ENCODE measurements at places on chromosomes 5 and 9.

- DNase-seq = no peak
Measured at GRCh38 chr5:94788527-94788926, 170.1 kb downstream of the SLF1 start.

- no peak for DNase-seq
Measured at GRCh38 chr9:77293949-77294348, 116.6 kb downstream of the VPS13A start.

- DNase-seq = no peak
Measured at GRCh38 chr9:91066856-91067255, 265.2 kb downstream of the SYK start.

DNA sequence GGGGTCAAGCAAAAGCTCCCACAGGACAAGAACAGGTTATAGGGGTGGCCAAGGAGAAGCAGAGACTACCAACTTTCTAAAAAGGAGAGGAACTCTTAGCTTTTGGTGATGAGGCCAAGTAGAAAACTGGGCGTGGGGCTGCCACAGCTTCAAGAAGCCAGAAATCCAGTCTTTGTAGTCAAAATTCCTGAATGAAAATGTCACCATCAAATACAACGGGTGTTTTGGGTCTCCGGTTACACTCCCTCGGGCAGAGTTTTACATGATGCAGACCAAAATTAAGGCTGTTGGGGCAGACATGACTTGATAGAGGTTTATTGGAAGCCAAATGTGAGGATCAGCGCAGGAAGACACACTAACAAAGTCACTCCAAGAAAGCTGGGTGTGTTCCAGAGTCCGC lies 29.4 kb upstream of the N4BP3 start:
- no peak for DNase-seq

GRCh38 chr9:88829276-88829675 lies 162.0 kb upstream of the S1PR3 start:
- DNase-seq = peak; percentile 36

DNA sequence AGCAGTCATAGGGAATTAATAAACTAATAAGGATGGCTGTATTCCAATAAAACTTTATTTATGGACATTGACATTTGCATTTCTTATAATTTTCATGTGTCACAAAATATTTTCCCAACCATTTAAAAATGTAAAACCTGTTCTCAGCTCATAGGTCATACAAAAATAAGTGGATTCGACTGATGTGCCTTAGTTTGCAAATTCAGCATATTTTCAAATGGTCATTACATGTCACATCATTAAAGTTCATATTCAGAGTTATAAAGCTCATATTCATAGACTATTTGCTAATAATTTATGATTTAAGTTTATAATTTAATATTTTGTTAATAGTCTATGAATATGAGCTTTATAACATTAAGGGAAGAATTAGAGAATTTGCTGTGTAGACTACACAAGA lies 166.5 kb downstream of the LPAR1 start:
- DNase-seq = no peak

DNA sequence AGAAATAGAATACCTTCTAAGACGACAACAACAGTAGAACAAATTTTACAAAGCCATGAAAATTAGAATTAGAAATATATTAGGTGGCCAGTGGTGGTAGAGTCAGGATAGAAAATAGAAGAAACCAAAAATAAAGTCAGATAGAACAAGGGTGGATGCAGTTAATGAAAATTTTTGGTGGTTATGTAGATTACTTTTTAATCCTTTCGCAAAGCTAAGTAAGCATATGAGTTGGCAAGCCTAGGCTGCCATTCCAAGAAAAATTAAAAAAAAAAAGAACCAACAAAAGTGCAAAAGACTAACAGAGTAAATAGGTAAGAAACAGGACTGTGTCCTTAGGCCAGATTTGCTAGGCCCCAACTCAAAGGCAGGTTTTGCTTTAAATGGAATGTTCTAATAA lies 56.8 kb downstream of the PCSK5 start:
- DNase-seq = no peak

- peak; percentile 15 for DNase-seq
Measured at GRCh38 chr9:108544866-108545265, 310.9 kb downstream of the ACTL7B start.

GRCh38 chr5:885529-885928 lies 7.1 kb downstream of the BRD9 start:
- DNase-seq = no peak
